ENCODE measurements at places on chromosomes 12 and 14. TPM values are rescaled to one million over a fixed set of nuclear protein-coding genes. Genes with fewer than 3 reads are reported as not detected.

DNA sequence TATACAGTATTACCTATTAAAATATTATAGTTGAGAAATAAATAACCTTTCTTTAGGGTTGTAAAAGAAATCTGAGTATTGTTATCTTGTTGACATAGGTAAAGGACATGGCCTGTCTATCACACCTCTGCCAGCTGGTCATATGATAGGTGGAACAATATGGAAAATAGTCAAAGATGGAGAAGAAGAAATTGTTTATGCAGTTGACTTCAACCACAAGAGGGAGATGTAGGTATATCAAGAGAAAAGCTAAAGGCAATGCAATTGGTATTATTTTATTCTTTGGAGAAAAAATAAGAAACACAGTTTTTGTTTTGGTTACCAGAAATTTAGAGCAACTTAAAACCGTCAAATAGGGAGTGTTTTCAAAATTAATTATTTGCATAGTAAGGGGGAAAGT lies 13.5 kb downstream of the CPSF2 start:
- H3K27ac ChIP-seq = no peak overlapping the region
- no peak overlapping the region for H3K4me3 ChIP-seq
- peaks cover 20% of the 10 kb centered on the region for H3K36me3 ChIP-seq
- H3K27me3 ChIP-seq = no peaks in the 10 kb centered on the region
- no peaks in the 10 kb centered on the region for H3K4me1 ChIP-seq

LMNTD1 gene
- not detected for total RNA-seq

- H3K27me3 ChIP-seq = no peaks in the 10 kb centered on the region
- H3K36me3 ChIP-seq = peaks cover 5% of the 10 kb centered on the region
- no peak overlapping the region for H3K27ac ChIP-seq
- DNase-seq = no peak
- H3K4me3 ChIP-seq = no peak overlapping the region
Observed at GRCh38 chr12:118164798-118165486, 29.0 kb downstream of the PEBP1 start.

- H3K4me1 ChIP-seq = no peaks in the 10 kb centered on the region
- H3K27me3 ChIP-seq = no peaks in the 10 kb centered on the region
- H3K27ac ChIP-seq = no peak overlapping the region
- no peaks in the 10 kb centered on the region for H3K36me3 ChIP-seq
- DNase-seq = no peak
- no peak overlapping the region for H3K4me3 ChIP-seq
Observed at GRCh38 chr12:59858508-59859170, 262.8 kb downstream of the SLC16A7 start.

GRCh38 chr14:54606178-54606577 lies 39.2 kb downstream of the SAMD4A start:
- no peaks in the 10 kb centered on the region for H3K36me3 ChIP-seq
- no peak for DNase-seq
- no peak overlapping the region for H3K4me3 ChIP-seq
- H3K4me1 ChIP-seq = no peaks in the 10 kb centered on the region

- no peak overlapping the region for H3K4me3 ChIP-seq
- H3K27me3 ChIP-seq = peaks cover 27% of the 10 kb centered on the region
- H3K36me3 ChIP-seq = no peaks in the 10 kb centered on the region
- peaks cover 20% of the 10 kb centered on the region for H3K4me1 ChIP-seq
- peak; percentile 55 for DNase-seq
Observed at GRCh38 chr14:105411017-105411941, 8.3 kb upstream of the MTA1 start.

APOF gene
- not detected for total RNA-seq

KRT71 gene
- not detected for total RNA-seq

DNA sequence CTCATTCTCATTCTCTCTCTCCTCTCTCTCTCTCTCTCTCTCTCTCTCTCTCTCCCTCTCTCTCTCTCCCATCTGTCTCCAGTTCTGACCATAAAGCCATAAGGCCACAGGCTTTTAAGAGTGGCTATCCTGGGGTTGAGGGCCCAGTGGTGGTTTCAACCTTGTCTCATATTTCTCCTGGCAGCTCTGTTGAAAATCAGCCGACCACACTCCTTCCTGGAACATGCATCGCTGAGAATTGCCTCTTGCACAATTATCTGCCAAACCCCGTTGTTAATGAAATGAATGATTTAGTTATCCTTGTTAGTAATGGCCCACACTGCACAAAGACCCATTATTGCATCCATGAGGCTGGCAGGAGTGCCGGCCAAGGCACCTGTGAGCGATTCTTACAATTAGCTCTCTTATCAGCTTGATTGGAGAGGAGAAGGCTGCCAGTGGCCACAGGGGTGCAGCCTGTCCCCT lies 30.4 kb upstream of the KCNA5 start:
- no peak overlapping the region for H3K4me3 ChIP-seq
- H3K27ac ChIP-seq = no peak overlapping the region
- DNase-seq = no peak
- H3K4me1 ChIP-seq = no peaks in the 10 kb centered on the region
- no peaks in the 10 kb centered on the region for H3K36me3 ChIP-seq

DNA sequence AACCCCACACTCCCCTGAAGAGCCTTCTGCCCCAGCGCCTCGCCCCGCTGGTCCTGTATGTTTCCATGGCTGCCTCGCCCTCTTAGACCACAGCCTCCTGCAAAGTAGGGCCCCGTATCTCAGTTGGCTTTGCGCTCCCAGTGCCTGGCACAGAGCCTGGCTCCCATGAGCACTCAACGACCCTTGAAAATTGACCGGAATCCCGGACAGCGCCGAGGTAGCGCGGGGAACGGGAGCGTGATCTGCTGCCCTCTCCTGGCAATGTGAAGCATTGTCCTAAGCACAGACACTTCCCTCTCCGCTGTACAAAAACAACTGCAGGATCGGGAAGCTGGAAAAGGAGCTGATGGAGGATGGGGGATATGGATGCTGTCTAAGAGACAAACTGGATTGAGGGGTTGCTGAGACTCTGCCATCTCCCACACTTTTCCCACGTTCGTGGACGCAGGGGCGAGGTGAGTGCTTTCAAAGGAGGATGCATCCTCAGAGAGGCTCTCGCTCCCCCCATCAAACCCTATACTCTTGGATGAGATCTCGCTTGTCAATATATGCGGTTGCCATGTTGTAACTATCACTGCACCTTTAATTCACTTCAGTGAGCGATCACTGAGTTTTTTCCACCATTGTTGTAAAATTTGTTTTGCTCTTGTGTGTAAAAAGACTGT lies 10.7 kb upstream of the FKBP4 start:
- H3K36me3 ChIP-seq = no peaks in the 10 kb centered on the region
- no peak overlapping the region for H3K27ac ChIP-seq
- no peaks in the 10 kb centered on the region for H3K27me3 ChIP-seq
- H3K4me1 ChIP-seq = peaks cover 8% of the 10 kb centered on the region
- DNase-seq = peak; percentile 66
- H3K4me3 ChIP-seq = peak overlapping the region; percentile 28

DNA sequence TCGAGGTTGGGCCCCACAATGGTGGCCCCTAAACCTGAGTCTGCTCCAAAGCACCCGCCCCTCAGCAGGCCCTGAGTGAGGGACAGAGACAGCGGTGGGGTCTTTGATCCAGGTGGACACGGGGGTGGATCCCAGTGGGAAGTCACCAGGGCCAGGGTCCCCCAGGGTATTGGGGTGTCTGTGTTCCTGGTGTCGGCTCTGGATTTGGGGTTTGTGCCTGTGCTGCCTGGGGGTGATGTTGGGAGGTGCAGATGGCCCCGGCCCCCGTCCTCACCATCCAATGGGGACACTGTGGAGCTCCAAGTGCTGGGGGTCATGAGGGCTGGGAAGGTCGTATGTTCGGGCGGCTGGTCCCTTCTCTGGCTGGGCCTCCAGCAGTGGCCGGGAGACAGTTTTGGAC lies 354.2 kb downstream of the TMEM121 start:
- H3K4me3 ChIP-seq = no peak overlapping the region
- H3K4me1 ChIP-seq = no peaks in the 10 kb centered on the region
- no peaks in the 10 kb centered on the region for H3K36me3 ChIP-seq
- no peak overlapping the region for H3K27ac ChIP-seq
- no peaks in the 10 kb centered on the region for H3K27me3 ChIP-seq

KLHDC2 gene
- total RNA-seq = 65.3 TPM

All from B cell (primary cell).